ENCODE measurements at places on chromosomes 11 and 22.
A peak's percentile ranks its signal among the peaks of the same experiment; 100 is the strongest.

GRCh38 chr11:108752297-108752751, 87.5 kb downstream of the DDX10 start:
- no peak for DNase-seq

- no peak for DNase-seq
Observed at GRCh38 chr11:77557553-77557952, 32.2 kb upstream of the AQP11 start.

GRCh38 chr11:5293028-5293427, 8.7 kb downstream of the OR51B4 start:
- DNase-seq = no peak

DNA sequence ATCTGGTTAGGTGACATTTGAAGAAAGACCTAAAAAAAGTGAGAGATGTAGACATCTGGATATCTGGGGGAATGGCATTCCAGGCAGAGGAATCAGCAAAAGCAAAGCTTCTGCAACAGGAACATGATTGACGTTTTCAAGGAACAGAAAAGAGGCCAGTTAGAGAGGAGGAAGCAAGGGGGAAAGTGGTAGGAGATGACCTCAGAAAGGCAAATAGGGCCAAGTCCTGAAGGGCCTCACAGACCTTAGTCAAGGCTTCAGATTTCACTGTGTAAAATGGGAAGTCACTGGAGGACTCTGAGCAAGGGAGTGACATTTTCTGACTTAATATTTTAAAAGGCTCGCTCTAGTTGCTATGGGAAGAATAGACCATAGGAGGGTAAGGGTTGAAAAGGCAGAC, 9.7 kb downstream of the DEUP1 start:
- DNase-seq = no peak

DNA sequence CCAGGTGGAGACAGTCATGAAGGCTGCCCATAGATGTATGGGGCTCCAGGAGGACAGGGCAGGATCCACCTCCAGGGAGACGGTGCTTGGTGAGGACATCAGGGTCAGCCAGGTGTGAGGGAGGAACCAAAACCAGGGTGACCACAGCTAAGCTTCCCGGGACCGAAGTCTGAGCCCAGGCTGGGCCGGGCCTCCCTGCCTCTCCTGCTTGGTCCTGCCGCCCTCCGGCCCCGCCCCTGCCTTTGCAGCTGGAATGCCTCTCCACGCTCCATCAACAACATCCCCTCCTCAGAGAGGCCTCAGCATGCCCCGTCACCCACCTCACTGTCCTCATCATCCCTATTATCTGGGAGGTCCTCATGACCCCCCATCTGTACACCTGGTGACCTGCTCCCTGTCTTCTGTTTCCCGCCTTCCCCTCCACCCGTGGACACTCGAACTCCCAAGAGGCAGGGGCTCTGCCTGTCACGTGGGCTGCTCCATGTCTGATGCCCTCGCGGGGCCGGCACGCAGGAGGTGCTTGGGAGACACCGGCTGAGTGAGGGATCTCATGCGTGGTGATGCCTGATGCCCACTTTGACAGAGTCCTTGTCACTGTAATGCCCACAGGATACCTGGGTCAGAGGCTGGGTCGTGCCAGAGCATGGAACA, 59.4 kb downstream of the RTL6 start:
- DNase-seq = no peak

DNA sequence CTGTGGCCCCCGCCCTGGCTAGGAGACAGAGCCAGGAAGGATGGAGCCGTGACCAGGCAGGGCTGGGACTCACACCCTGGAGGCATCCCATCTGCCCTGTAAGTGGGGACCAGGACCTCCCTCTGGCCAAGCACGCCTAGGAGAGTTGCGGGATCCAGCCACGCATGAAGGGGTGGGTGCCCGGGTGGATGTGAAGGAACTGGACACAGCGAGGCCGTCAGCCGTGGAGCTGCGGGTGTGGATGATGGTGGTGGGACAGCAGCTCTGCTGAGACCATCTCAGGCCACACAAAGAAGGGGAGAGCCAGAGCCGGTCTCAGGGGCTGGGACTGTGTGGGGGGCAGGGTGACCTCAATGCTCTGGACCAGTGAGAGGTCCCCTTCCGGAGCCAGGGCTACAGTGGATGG, 746.4 kb downstream of the BRD1 start:
- no peak for DNase-seq

DNA sequence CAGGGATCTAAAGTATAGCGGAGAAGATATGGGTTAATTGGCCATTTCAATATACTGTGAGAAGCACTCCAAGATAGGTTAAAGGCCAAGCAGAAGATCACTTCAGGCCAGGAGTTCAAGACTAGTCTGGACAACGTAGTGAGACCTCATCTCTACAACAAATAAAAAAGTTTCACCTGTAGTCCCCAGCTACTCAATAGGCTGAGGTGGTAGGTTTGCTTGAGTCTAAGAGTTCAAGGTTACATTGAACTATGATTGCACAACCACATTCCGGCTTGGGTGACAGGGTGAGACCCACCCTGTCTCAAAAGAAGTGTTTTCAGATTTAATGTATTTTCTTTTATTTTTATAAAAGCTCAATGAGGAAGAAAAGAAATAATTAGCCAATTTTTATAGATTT, 25.4 kb downstream of the PATL1 start:
- DNase-seq = no peak

DNA sequence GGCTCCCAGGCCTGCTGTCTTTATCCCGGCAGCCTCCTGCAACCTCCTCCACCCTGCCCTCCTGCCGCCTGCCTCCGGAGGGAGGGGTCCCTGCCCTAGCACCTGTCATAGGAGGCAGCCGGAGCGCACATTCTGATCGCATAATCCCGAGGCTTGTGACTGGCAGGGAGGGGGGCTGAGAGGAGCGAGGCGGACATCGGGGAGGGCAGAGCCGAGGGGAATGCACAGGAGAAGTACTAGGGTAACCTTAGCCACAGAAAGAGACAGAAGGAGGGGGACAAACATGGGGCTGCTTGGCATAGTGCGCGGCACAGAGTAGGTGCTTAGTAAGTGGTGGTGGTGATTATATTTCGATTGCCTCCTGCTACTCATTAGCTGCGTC, 9.2 kb upstream of the ALX4 start:
- no peak for DNase-seq

GRCh38 chr22:24392218-24392931, 35.0 kb upstream of the ADORA2A start:
- DNase-seq = no peak

GRCh38 chr22:47633111-47633510, 870.7 kb downstream of the TBC1D22A start:
- DNase-seq = no peak

GRCh38 chr11:3104051-3104714, 47.0 kb upstream of the CARS1 start:
- DNase-seq = no peak

DNA sequence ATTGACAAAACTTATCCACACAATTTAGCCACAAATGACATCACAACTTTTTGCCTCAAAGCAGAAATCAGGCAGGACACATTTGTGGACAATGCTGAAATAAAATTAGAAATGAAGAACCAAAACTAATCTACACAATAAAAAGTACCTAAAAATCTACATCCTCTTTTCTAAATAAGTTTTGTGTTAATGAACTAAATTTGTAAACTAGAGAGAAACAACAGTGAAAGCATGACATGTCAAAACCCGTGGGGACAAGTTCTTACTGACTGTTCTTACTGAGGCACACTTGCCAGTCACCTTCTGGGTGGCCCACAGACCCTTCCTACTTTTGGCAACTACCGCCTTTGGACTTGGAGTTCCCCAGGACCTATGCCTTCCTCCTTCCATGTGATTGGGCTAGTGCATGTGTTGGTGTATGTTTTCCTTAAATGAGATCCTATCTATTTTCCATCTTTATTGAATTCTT, 60.7 kb upstream of the MUC15 start:
- no peak for DNase-seq

DNA sequence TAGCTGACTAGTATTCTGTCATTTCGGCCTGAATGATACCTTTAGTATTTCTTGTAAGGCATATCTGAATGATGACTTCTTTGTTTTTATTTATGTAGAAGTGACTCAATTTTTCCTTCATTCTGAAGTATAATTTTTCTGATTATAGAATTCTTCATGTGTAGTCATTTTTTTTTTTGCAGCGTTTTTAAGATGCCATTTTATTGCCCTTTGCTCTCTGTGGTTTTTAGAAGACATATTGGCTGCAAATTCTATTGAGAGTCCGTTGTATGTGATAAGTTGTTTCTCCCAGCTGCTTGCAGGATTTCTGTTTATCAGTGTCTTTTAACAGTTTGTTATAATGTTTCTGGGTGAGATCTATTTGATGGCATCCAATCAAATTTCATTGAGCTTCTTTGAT, 1224.8 kb downstream of the JRKL start:
- no peak for DNase-seq

DNA sequence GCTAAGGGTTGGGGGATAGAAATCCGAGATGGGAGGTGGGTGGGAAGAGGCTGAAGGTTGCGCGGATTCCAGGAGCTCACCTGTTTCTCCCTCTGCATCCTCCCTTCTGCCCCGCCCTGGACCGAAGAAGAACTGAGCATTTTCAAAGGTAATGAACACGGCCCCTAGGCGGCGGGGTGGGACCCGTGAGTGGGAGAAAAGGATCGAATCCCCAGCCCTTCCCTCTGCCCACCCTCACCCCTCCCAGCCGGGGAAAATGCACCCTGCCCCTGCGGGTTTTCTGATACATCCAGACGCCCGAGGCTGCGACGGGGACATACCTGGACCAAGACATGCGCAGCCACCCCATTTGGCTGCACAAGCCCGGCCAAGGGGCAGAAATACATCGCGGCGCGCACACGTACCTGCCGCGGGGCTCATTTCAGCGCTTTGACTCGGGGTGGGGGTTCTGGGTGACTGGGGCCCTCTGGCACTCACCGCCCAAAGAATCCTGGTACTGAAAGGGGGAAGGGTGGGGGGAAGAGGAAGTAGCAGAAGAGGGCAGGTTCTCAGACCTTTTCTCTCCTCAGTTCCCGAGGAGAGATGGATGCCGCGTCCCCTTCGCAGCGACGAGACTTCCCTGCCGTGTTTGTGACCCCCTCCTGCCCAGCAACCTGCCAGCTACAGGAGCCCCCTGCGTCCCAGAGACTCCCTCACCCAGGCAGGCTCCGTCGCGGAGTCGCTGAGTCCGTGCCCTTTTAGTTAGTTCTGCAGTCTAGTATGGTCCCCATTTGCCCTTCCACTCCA, 6.0 kb downstream of the VSIG2 start:
- no peak for DNase-seq

- DNase-seq = peak; percentile 75
Observed at GRCh38 chr11:1772270-1773130, 8.8 kb upstream of the CTSD start.

- no peak for DNase-seq
Observed at GRCh38 chr11:134749040-134749839, 337.2 kb upstream of the B3GAT1 start.

GRCh38 chr22:25334162-25334490, 114.7 kb downstream of the CRYBB2 start:
- DNase-seq = no peak

DNA sequence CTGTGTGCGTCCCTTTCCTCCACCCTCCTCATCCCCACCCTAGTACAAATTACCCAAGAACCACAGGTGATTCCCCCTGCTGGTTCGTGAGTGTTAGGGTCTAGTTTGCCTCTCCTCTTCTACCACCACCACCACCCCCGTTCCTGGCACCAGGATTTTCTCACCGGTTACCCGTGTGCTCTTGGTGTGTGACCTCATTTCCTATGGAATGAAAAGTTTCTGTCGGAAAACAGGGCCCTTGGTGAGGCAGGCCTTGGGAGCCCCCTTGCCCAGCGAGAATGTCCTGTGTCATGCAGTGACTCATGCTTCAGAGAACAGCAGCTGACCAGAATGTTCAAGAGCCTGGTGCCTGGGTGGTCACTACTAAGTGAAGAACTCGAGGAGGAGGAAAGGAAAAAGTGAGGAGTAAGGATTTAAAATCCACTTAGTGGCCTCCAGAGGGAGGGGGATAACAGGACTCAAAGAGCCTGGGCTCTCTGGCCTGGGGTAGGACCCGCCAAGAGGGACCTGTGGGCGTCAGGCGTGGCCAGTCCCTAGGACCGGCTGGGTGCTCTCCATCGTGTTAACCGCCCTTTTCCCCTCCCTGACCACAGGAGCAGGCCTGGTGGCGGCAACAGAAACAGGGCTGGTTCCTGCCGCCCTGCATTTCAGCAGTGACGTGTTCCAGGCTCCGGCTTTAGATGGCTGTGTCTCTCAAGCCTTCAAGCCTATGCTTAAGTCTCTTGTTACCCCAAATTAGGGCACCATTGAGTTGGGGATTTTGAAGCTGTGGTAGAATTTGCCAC, 30.2 kb downstream of the C22orf31 start:
- DNase-seq = peak; percentile 67

- no peak for DNase-seq
Observed at GRCh38 chr11:50247309-50247874, 214.7 kb downstream of the OR4C45 start.

Measured in AG09309 (cell line).